ENCODE measurements at places on chromosomes 13 and 19.

DNA sequence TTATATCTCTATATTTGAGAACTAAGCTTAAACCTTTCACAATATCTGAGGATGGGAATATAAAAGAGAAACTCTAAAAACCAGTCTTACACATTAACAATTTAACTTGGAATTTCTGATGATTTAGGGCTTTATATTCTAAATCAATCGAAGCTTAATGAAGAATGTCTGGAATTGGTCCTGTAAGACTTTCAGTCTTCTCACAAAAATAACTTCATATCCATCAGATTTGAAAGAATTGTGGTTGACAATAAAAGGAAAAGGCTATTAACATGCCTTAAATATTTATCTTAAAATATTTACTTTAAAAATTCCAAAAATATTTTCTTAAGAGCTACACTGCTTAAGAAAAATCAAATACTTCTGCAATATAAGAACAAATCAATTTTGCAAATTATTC lies 27.3 kb downstream of the MYCBP2 start:
- DNase-seq, result no peak

DNA sequence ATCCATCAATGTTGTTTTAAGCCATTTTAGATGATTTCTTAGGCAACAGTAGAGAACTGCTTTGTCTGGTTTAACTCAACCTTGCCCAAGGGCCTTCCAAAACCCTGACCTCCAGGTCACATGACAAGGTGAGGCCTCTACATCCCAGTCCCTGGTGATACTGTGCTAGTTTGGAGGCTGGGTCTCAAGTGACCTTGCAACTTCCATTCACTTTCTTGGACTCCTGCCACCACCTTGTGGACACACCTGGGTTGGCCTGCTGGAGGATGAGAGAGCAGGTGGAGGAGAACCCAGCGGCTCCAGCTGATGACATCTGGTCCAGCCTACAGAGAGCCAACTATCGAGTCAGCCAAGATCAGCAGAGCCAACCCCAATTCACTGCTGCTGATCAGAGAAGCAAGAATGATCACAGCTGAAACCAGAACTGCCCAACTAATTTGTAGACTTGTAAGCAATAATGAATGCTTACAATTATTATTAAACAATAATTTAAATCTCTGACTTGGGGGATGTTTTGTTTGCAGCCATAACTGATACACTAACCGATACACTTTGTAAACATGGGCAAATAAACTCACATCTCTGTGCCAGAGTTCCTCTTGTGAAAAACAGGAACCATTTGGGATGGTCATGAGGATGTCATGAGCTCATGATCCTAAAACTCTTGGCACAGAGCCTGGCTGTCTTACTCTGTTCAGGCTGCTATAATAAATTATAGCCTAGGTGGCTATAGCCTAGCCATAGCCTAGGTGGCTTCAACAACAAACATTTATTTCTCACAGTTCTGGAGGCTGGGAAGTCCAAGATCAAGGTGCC lies 11.5 kb downstream of the FAM187B start:
- peak; percentile 23 for DNase-seq

- DNase-seq, result no peak
These were observed 19.6 kb downstream of the USP12 start for GRCh38 chr13:27151798-27152599.

DNA sequence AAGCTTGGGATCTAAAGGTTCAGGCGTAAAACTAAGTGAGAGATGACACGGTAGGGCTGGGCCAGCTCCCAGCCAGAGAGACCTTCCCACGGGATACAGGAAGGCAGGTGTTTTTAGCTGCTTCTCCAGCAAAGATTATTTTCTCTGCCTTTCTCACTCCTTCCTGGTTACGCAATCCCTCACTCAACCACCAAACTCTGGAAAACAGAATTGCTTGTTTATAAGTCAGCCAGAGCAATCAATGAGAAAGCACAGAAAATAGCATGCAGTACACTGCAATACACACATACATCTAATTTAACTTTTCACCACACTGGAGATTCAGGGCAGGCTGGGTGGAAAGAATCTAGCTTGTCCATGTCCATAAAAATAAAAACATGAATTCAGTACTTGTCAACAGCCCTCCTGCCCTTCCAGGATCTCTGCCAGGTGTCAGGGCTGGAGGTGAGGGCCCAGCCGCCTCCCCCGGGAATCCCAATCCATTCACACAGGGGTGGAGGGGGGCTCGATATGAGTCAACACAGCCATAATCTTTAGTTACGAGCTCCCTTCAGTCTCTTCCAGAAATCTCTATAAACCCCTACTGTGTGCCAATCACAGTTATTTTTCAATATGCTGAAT lies 12.2 kb downstream of the RHPN2 start:
- no peak for DNase-seq

DNA sequence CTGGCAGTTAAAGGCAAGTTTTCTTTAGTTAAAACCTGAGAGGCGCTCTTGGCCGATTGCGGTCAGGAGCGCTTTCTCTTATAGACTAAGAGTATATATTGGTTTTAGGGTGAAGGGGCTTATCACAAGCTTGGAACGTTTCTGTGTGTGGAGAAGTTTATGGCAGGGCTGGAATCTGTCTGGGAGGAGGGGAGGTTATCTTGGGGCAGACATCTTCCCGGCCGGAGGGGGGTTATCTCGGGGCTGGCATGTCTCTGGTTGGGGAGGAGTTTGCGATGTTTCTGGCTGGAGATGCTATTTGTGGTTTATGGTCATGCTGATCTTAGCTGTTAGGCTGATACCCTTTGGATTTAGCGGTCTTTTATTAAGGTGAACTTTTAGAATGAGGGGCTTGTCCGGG lies 18.3 kb downstream of the KDM4B start:
- DNase-seq, result no peak

- no peak for DNase-seq
These were observed 10.4 kb downstream of the SHISA2 start for GRCh38 chr13:26041444-26041843.

DNA sequence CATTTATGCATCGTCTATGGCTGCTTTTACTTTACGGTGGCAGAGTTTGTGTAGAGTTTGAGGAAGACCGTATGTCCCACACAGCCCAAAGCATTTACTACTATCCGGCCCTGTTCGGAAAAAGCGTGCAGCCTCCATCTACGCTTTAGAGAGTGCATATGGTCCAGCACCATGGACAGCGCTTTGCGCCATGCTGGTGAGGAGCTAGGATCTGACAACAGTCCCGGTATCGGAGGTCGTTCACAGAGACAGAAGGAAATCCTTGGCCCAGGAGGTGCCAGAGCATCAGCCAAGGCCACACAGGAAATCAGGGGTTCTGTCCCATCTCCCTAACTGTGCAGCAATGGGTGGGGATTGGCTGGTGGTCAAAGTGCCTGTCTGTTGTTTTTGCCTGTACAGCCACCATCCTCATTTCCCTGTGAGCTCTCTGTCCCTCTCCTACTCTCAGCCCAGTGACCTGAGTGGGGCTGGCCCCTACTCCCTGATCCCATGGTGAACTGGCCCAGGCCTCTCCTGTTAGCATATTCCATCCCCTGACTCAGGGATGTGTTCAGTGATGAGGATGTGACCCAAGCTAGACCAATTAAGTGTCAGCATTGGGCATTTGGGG lies 16.2 kb upstream of the PRODH2 start:
- peak; percentile 82 for DNase-seq

DNA sequence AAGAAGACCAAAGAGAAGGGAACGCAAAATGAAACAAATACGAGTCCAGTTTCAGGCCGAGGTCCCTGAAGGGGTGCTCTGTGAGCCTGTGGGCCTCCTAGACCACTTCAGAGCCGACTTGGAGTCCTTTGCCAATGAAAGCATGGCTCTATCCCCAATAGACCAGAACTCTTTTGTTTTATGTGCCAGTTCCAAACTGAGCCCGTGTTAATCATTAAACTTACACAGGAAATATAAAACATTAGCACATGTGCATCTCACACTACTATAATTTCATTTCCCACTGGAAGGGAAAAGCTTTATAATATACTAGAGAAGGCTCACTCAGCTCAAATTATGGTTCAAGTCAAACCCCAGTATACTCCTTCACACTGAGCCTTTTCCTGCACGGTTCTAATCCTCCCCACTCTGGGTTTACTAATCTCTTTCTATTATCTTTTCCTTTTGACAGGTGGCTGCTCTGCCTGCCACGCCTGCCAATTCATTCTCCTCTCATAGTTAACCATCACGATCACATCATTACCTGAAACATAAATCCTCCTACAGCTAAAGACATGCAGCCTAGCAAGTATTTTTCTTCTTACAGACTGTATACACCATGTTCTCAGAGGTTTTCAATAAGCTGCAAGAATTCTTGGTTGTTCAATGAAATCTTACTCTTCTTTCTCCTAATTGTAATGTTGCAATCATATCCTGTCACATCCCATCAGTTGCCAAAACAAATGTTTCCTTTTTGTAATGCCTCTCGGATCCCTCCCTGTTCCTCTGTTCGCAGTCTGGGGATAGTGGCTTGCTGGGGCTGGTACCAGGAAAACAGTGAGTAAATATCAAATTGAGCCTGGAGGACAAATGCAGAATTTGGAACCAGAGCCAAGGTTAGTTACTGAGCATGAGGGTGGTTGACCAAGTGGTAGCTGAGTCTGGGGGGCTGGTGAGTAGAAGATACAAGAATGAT lies 18.8 kb upstream of the WASF3 start:
- DNase-seq, result no peak

DNA sequence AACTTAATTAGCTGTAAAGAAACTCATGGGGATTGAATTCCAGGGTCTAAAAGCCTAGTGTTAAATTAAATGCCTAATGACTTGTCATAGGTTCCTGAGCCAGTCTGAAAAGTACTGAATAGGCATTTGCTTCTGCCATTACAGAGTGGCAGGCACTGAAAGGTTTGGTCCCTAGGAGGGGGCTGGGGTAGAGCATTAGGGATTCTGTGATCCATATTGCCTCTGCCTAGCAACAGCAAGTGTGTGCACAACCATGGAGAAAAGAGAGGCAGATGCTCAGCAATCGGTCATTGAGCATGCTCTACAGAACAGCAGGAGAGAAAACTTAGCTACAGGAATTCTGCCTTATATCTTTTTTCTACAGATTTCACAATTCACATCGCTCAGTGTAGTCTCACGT lies 133.5 kb downstream of the TRPC4 start:
- DNase-seq, result no peak

DNA sequence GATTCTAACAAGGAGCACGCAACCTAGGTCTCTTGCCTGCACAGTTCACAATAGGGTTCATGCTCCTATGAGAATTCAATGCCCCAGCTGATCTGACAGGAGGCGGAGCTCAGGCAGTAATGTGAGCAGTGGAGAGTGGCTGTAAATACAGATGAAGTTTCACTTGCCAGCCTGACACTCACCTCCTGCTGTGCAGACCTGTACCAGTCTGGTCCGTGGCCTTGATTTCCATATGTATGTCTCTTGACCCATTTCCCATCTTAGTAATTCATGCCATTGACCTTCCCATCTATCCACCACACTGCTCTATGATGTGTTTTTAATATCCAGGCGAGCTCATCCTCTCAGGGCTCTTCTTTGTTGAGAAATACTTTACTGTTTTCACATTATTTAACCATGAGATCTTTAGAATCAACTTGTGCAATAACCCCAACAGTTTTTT lies 95.2 kb downstream of the LRCH1 start:
- no peak for DNase-seq

GRCh38 chr19:54418030-54418929 lies 3.0 kb downstream of the TTYH1 start:
- DNase-seq, result no peak

DNA sequence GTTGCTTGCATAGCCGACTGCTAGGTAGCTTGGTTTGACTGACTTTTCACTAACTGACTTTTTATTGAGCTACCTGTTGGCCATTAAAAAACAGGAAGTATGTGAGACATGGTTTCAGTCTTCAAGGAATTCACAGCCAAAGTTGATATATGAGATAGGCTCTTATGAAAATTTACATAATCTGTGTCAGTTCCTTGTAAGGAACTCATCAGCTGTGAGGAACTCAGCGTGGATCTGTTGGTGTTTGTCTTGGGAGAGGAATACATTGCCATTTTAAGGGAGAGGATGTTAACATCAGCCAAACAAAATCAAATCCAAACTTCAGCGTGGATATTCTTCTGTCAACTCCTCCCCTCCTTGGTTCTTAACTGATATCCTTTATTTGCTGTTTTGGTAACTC lies 2.0 kb downstream of the RNF113B start:
- no peak for DNase-seq

DNA sequence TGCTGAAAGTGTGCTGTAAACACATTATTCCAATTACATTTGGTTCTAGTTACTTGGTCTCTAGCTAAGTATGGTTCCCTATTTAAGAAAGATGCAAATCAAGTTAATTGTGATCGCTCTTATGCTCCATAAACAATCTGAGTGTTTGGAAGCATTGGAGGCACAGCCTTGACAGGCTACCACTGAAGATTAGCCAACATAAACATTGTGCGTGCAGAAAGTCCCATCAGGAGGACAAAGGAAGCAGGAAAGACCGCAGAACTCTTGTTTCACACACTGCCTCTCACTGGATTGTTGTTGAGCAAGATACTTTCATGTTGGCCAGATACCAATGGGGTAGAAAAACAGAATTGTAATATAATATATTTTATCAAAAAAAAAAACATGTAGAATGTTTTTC lies 814.4 kb downstream of the EFNB2 start:
- no peak for DNase-seq

DNA sequence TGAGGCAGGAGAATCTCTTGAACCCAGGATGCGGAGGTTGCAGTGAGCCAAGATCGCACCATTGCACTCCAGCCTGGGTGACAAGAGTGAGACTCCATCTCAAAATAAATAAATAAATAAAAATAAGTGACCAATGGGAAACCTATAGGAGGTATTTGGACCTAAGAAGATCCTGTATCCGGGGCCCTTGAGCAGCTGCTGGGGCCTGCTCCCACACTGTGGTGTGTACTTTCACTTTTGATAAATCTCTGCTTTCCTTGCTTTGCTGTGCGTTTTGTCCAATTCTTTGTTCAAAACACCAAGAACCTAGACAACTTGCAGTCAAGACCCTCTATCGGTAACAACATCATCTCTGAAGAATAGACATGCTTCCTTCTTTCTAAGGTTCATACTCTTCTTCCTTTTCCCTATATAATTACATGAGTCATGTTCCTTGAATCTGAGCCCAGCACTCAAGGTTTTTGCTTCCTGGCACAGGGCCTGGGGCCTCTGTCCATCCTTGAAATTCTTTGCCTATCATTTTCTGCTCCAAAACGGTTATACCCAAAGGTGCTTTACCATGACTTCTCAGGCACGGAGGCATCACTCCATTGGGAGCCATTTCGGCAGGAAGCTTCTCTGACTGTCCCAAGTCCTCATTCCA lies 14.2 kb upstream of the PNMA8C start:
- peak; percentile 63 for DNase-seq

GRCh38 chr13:61672756-61673155 lies 257.1 kb upstream of the PCDH20 start:
- DNase-seq, result no peak
